Activated CD4-positive, alpha-beta T cell treated with anti-CD3 and anti-CD28 coated beads, Interleukin-2, amount 10 ng/mL, durations not matched to agents 7 days and 5 days (primary cell): ENCODE measurements at places on chromosomes 5 and 9. TPM values are rescaled to one million over a fixed set of nuclear protein-coding genes. Genes with fewer than 3 reads are reported as not detected.

The AGPAT2 gene
- total RNA-seq: 15.0 TPM

DNA sequence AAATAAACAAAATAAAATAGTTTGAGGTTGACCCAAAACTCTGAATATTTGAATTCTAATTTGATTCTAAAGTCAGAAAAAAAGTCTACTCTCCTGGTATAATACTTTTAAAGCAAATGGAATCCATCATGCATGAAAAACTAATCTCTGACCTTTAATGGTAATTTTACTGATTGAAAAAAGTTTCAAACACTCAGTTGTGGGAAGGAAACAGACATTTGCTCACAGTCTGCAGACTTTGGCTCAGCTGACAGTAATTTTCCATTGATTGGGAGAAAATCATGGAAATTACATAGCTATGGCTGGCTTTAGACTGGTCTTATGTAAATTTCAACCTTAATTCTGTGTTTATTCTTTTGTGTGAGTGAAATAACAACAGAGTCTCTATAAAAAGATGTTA, 574.3 kb downstream of the PDE4D start:
- peaks cover 13% of the 10 kb centered on the region for H3K27me3 ChIP-seq
- H3K4me3 ChIP-seq: no peak overlapping the region
- no peak for DNase-seq
- H3K36me3 ChIP-seq: no peaks in the 10 kb centered on the region

The SLC6A7 gene
- total RNA-seq: not detected

DNA sequence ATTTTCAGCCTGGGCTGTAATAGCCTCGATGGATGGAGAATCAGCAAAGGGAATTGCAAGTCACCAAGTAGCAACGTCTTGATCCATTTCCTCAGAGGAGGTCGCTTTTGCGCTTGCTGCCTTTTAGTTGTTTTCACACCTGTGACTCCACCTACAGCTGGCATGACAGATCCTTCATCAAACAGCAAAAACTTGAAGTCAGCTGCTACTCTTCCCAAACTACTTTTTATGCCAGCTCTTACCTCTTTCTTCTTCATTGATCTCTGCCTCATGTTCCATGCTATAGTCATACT, 107.7 kb downstream of the MAT2B start:
- no peaks in the 10 kb centered on the region for H3K27me3 ChIP-seq
- no peak for DNase-seq
- no peak overlapping the region for H3K27ac ChIP-seq
- no peak overlapping the region for H3K4me3 ChIP-seq
- no peaks in the 10 kb centered on the region for H3K36me3 ChIP-seq

DNA sequence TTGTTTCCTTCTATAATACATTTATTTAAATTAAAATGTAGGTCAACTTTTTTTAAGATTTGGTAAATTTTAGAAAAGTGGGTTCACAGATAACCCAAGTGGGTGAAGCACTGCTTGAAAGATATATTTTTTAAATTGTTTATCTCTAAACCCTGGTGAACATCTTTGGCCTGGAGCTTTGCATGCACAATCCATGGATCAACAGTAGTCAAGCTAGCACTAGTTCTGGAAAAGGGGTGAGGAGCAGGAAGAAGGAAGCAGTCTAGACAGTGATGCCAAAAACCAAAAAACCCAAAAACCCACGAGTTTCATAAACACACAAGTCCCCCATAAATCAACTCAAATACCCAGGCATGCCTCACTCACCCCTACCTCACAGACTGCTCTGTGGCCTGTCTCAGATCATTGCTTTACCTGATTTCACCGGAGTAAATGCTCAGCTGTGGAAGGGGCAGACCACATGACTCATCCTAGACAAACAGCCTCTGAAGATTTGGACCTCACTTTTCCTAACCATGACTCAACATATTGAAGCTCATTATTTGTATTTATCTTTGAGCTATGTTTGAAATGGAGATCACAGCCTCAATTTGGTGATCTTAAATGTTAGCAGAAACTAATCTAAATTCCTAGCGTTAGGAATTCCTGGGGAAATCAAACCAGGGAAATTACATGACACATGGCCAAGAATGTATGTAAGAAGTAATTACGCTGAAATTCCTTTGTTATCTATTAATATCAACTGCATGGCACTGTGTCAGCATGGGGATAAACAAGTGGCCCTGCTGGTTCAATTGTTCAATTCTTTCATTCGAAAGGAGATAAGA, 149.6 kb downstream of the ZNF608 start:
- DNase-seq: no peak
- H3K4me3 ChIP-seq: no peak overlapping the region
- no peak overlapping the region for H3K27ac ChIP-seq
- H3K36me3 ChIP-seq: no peaks in the 10 kb centered on the region
- H3K27me3 ChIP-seq: no peaks in the 10 kb centered on the region
- no peaks in the 10 kb centered on the region for H3K4me1 ChIP-seq

- H3K4me3 ChIP-seq: no peak overlapping the region
- no peaks in the 10 kb centered on the region for H3K4me1 ChIP-seq
- DNase-seq: no peak
These were observed 117.7 kb downstream of the SNCAIP start for GRCh38 chr5:122429545-122430318.

GRCh38 chr9:122219856-122220672, 8.7 kb downstream of the LHX6 start:
- no peaks in the 10 kb centered on the region for H3K36me3 ChIP-seq
- H3K27me3 ChIP-seq: peaks cover 85% of the 10 kb centered on the region
- H3K4me1 ChIP-seq: peaks cover 23% of the 10 kb centered on the region
- peak overlapping the region; percentile 47 for H3K4me3 ChIP-seq

GRCh38 chr9:29456940-29457339, 1883.7 kb upstream of the C9orf72 start:
- H3K4me3 ChIP-seq: no peak overlapping the region
- no peaks in the 10 kb centered on the region for H3K36me3 ChIP-seq
- H3K27me3 ChIP-seq: no peaks in the 10 kb centered on the region

DNA sequence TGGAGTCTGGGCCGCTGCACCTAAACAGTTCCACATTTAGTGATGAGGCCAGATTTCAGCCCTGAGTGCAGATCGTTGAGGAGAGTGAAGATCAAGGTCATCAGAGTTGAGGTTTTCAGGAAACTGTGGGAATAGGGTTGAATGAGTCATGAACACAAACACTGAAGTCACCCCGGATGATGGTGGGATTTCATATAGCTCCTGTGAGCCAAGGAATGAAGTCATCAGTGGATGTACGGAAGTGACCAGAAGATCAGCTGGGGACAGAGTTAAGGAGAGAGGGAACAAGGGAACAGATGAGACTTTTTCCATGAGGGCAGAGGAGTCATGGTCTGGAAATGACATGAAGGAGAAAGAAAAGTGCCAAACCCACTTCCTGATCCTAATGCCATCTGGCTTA, 36.5 kb downstream of the PALM2AKAP2 start:
- H3K36me3 ChIP-seq: no peaks in the 10 kb centered on the region
- H3K27ac ChIP-seq: no peak overlapping the region
- peaks cover 1% of the 10 kb centered on the region for H3K4me1 ChIP-seq
- no peak overlapping the region for H3K4me3 ChIP-seq
- peaks cover 10% of the 10 kb centered on the region for H3K27me3 ChIP-seq
